ENCODE measurements at places on chromosomes 6 and 20. TPM values are rescaled to one million over a fixed set of nuclear protein-coding genes. Genes with fewer than 3 reads are reported as not detected.
A peak's percentile ranks its signal among the peaks of the same experiment; 100 is the strongest.

Gene IPCEF1
- polyA plus RNA-seq: 8.2 TPM

Gene SLCO4A1
- polyA plus RNA-seq: 8.6 TPM

Gene TMC2
- 0.25 TPM for polyA plus RNA-seq

Gene TGIF2
- 66.3 TPM for polyA plus RNA-seq

Gene ARMH2
- not detected for polyA plus RNA-seq

Gene CST5
- polyA plus RNA-seq: 0.44 TPM

GRCh38 chr20:12504779-12505178, 504.0 kb upstream of the SPTLC3 start:
- no peak for DNase-seq

DNA sequence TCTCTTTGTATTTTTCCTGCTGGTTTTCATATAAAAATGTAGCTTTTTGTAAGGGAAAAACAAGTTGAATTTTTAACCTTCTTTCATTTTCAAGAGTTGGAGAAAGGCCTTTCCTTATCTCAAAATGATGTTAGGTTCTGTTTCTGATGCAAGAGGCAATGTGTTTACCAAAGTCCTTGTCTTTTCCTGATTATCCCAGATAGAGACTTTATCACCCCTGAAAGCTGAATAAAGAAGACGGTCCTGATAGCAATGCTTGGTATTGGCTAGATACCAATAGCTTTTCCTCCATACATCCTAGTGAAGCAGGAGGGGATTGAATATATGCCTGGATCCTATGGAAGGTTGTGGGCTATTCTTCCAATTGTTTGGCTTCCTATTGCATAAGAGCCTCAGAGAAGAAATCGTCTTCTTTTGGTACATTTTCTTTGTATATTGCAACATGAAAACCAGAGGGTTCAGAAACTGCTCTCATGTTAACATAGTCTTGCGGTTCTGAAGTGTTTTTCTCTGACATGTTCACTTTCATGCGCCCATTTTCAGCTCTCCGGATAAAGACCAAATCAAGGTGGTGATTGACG, 5.5 kb downstream of the PNLDC1 start:
- no peak for DNase-seq

- no peak for DNase-seq
These were observed 100.8 kb downstream of the TRERF1 start for GRCh38 chr6:42350911-42351310.

DNA sequence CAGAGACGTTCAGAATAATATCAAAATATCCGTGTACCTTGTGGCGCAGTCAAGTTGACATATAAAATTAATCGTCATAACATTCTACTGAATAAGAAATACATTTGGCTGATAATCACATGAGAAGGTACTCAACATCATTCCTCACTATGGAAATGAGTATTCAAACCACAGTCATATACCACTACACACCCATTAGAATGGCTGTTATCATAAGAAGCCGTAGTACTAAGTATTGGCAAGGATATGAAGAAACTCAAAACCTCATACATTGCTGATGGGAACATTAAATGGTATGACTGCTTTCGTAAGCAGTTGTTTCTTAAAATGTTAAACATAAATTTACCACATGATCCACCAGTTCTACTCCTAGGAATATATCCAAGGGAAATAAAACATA, 244.7 kb downstream of the CDKAL1 start:
- DNase-seq: no peak

GRCh38 chr6:85449818-85450759, at the start of gene NT5E:
TSS of gene NT5E (plus strand) at chr6:85450083. CDS start at chr6:85450140, 57 bp downstream.
- DNase-seq: peak; percentile 31

DNA sequence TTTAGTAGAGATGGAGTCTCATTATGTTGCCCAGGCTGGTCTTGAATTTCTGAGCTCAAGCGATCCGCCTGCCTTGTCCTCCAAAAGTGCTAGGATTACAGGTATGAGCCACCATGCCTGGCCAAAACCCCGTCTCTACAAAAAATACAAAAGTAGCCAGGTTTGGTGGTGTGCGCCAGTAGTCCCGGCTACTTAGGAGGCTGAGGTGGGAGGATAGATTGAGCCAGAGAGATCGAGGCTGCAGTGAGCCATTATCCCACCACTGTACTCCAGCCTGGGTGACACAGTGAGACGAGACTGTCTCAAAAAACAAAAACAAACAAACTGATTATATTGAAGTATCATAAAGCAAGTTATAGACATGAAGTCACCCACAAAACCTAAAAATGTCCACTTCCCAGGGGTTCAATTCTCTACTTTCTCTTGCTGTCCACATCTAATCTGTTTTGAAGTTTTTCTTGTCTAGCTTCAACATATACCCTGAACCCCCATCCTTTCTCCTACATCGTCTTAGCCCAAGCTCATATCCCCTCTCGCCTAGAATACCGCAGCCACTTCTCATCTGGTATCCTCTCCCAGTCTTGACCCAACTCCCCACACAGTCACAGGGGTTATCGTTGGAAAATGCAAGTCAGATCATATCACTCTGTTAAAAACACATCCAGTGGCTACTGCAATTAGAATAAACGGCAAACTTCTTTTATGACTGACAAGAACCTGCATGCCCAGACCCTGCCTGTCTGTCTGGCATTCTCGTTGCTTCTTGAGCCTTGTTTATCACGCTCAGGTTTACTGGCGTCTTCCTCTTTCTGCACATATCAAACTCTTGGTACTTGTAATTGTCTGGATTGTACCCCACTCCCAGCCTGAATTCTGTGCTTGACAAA, 20.1 kb upstream of the NCOA3 start:
- DNase-seq: no peak

DNA sequence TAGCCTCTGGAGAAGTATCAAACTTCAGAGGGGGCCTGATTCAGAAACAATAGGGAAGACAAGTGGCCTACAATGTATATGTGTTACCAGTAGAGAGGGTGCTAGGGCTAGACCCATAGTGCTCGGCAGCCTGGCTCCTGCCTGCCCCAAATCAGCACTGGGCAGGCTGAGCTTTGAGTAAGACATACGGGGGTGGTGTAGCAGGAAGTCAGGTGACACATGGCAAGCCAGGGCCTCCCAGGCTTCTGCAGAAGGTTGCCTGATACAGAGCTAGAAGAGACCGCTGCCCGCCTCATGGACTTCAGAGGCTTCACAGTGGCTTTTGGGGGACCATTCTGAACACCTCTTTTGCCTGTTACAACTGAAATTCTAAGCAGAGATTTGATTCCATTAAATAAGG, 43.4 kb downstream of the RALY start:
- no peak for DNase-seq

DNA sequence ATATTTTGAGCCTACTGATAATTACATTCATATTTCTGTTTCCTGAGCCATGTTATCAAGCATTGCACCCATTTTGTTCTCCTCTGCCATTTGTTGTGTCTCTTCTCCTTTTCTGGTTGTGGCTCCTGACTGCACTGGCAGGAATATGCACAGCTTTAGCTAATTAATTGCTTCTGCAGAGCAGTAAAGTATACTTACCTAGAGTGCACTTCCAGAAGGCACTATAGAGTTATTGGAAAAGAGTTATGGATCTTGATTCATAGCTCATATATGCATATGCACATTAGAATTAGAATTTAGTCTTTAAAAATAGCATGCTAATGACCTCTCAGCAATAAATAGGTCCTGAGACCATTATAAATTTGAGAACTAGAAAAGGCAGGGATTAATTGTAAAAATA, 262.6 kb downstream of the NKAIN2 start:
- no peak for DNase-seq

DNA sequence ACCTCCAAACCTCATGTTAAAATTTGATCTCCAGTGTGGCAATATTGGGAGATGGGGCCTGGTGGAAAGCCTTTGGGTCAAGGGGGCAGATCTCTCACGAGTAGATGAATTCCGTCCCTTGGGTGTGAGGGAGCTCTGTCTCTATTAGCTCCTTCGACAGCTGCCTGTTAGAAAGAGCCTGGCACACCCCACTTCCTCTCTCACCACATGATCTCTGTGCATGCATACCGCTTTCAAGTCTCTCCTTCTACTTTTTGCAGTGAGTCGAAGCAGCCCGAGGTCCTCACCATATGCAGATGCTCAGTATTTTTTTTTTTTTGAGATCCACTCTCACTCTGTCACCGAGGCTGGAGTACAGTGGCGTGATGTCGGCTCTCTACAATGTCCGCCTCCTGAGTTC, 176.9 kb downstream of the SYNDIG1 start:
- no peak for DNase-seq

DNA sequence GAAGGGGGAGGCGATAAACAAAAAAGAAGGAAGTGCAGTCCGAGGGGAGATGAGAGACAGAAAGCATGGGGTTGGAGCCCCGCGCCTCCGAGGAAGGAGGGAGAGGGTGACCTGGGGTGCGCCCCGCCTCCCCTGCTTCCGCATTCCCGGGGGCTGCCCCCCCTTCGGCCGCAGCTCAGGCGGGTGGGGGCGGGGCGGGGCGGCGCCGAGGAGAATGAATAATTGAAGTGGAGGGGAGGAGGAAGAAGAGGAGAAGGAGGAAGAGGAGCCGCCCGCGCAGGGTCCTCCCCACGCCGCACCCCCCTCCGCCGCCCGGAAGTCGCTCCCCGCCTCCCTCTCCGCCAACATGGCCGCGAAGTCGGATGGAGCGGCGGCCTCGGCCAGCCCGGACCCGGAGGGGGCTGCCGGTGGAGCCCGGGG, at the start of gene XKR7:
Gene XKR7 (plus strand): TSS at position 322 of the 420 bp plus-strand sequence. CDS start 25 bp downstream, at position 347.
- no peak for DNase-seq

DNA sequence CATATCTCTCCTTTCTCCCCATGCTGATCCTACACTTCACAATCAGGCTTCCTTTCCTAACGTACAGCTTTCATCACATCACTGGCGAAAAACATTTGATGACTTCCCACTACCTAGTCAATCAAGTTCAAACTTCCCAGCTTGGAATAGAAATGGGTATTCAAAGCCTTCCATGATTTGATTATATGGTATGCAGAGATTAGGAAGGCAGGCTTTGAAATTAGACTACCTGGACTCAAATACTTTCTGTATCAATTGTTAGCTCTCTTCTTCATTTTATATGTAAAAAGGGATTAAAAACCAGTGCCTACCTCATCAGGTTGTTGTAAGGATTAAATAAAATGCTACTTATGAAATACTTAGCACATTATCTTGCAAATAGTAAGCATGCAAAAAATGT, 7.7 kb downstream of the NCOA6 start:
- DNase-seq: no peak

DNA sequence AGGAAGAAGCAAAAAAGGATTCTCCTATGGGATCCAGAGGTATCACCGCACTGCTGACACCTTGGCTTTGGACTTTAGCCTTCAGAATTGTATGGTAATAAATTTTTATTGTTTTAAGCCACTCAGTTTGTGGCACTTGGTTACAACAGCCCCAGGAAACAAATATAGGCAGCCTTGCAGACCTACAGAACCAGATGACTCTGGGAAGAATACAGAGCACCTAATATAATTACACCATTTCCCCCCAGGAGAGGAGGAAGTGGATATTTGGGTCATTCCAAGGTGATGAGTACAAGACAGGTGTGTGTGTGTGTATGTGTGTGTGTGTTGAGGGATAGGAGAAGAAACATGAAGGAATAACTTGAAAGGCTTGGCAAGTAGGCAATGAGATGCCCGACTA, 84.2 kb upstream of the ENPP5 start:
- DNase-seq: no peak

All from right renal pelvis (tissue), 4 donors.